RCC 7860 (cell line): ENCODE measurements at places on chromosomes 12 and 14.

GRCh38 chr12:32789916-32790315 lies 34.2 kb upstream of the YARS2 start:
- no peak for DNase-seq

GRCh38 chr14:75783602-75784313 lies 122.7 kb downstream of the TTLL5 start:
- no peak for DNase-seq

DNA sequence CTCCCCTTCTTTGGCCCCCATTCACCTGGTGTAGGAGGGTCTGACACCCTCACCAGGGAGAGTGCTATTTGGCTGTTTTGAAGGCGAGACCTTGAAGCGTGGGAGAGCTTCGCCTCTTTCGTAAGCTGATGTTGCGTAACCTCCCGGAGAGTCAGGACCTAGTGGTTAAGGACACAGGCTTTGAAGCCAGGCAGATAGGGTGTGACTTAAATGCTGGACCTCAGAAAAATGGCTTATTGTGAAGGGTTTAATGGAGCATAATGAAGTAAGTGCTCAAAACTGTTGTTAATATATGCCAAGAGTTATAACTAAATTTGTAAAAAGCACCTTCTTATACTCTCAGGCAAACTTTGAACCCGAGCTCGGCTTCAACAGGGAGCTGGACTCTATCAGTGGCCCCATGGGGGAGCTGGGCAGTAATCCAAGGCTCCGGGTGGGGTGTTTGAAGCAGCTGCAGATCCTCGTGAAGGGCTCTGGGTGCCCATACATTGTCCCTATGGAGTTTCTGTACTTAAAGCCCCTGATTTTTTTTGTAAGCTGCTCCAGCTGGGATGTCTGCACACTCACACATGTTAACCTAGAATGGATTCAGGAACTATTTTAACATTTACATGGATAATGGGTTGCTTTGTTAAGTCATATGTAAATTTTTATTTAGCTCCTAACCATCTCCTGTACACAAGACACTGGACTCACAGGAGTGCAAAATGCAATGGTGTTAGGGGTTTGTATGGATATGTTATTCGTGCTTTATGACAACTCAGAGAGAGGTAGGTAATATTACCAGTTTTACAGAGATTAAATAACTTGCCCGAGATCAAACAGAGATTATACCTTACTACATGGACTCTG lies 26.0 kb downstream of the PPFIBP1 start:
- DNase-seq: peak; percentile 85

DNA sequence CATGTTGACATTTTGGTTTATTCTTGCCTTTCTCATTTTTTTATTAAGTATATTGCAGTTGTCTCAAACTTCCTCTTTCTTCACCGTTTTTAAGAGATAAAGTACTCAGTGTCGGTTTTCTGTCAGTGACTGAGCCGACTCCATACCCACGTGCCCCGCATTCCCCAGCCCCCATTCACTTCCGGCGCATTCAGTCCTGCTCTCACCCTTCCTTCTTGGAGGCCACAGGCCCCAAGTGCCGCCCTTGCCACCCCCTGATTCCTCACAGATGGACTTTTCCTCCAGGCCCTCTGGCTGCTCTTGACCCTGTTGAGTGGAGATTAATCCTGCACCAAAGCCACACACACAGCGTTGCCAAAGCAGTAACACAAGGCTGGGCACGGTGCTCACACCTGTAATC lies 19.1 kb upstream of the DNAH10 start:
- no peak for DNase-seq

- DNase-seq: no peak
Measured at GRCh38 chr12:115873451-115874082, 403.9 kb downstream of the MED13L start.

GRCh38 chr14:93976477-93977057 lies at the start of gene ASB2:
TSS of gene ASB2 (minus strand) at chr14:93976570. CDS start at chr14:93964539, 12,031 bp downstream.
- DNase-seq: no peak

- DNase-seq: no peak
Measured at GRCh38 chr12:90999527-90999926, 5.2 kb downstream of the EPYC start.

- no peak for DNase-seq
Measured at GRCh38 chr12:5996459-5996858, 51.4 kb upstream of the ANO2 start.

GRCh38 chr12:79732638-79733037 lies 41.9 kb upstream of the PAWR start:
- no peak for DNase-seq

- DNase-seq: no peak
Measured at GRCh38 chr14:37824939-37825712, 229.7 kb downstream of the TTC6 start.

GRCh38 chr12:118060301-118061010 lies 523 bp downstream of the WSB2 start:
- DNase-seq: no peak

DNA sequence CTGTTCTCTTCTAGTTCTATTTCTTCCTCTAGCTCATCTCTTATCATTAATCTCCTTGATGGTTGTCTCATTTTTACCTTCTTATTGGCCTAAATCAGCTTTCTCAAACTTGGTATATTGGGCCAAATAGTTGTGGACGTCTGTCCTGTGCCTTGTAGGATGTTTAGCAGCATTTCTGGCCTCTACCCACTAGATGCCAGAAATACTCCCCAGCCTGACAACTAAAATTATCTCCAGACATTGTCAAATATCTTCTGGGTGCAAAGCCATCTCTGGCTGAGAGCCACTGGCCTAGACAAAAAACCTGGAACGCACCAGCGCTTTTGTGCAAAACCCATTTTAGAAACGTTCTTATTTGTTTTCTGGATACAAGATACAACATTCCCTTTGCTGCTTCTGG lies 38.8 kb upstream of the LRRC10 start:
- no peak for DNase-seq

GRCh38 chr12:67765776-67766766 lies 117.5 kb downstream of the DYRK2 start:
- DNase-seq: peak; percentile 79

- no peak for DNase-seq
Measured at GRCh38 chr14:50769863-50770500, 61.0 kb downstream of the NIN start.

- peak; percentile 10 for DNase-seq
Measured at GRCh38 chr12:85029456-85029855, 6.6 kb downstream of the TSPAN19 start.

DNA sequence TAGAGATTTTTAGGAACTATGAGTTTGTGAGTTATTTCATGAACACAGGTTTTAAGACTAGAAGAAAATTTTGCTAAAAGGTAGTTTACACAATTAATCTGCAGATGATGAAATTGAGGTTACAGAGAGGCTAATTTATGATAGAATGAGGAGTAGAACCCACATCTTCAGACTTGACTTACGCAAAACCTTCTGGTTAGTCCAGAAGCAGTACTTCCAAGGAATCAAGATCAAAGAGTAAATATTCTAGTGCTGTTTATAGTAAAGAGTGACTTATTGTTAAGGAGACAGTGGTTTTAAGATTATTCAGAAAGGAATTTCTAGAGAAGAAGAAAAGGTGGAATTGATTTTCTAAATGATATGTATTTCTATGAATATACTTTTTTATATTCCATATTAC lies 10.6 kb upstream of the KITLG start:
- no peak for DNase-seq

- DNase-seq: no peak
Measured at GRCh38 chr14:100336618-100337530, 13.7 kb downstream of the SLC25A47 start.
